ENCODE measurements at places on chromosomes 7 and 10. TPM values are rescaled to one million over a fixed set of nuclear protein-coding genes. Genes with fewer than 3 reads are reported as not detected.
A peak's percentile ranks its signal among the peaks of the same experiment; 100 is the strongest.

GRCh38 chr7:22589641-22590201 is 89.7 kb upstream of the STEAP1B start:
- no peak for DNase-seq

The BTBD16 gene
- not detected for total RNA-seq

GRCh38 chr10:28457110-28457509 is 75.8 kb upstream of the WAC start:
- no peak for DNase-seq

DNA sequence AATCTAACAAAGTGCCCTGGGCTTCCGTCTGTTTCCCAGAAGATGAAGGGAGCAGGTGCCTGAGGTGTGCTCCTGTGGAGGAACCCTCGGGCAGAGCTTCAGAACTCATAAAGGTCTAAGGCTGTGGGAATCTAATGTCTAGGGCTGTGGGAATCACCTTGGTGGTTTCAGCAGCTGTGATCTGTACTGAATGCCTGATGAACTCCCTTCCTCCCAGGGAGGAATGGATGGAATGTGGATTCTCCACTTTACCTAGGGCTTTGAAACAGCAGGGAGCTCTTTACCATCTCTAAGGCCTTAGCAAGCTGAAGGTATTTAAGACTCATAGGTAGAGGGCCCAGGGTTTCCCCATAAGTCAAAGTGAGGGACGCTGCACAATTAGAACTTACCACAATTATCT is 36.0 kb upstream of the SEMA3E start:
- DNase-seq: no peak

The SFTPA1 gene
- not detected for total RNA-seq

The CPED1 gene
- total RNA-seq: 4.3 TPM

DNA sequence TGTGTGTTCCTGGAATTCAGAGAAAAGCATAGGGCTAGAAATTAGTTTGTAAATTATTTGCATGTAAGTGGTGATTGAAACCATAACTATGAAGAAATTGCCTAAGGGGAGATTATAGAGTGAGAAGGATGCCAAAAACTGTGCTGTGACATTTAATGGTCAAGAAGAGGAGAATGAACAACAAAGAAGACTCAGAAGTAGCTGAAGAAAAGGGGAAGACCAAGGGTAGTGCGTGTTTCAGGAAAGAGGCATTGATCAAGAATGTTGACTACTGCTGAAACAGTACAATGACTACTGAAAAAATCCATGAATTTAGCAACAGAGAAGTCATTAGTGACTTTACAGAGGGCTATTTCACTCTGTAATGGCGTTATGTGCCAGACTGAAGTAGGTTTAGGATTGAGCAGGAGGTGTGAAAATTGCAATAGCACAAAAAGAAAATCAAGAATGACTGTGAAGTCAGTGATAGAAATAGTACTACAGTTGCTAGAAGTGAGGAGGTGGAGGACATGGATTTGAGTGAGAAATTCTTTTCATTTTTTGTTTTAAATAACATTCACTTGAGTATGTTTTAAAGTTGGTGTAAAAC is 28.9 kb upstream of the SAMD9L start:
- DNase-seq: no peak

The CACNA2D1 gene
- total RNA-seq: 4.5 TPM

DNA sequence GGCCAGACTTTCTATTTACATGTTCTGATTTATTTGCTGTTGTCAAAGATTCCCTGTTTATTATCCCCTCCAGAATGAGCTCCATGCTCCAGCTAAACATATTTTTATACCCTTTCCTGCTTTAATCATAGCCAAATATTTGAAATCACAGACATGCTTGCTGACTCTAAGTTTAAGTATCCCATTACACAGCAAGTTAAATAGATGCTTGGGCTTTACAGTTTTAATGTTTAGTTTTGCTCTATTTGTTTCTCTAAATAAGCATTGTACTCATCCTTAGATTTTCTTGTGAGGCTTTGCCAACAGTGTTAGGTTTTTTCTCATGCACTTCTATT is 196.8 kb downstream of the TAX1BP1 start:
- DNase-seq: no peak

The DNAH11 gene
- total RNA-seq: 0.63 TPM

DNA sequence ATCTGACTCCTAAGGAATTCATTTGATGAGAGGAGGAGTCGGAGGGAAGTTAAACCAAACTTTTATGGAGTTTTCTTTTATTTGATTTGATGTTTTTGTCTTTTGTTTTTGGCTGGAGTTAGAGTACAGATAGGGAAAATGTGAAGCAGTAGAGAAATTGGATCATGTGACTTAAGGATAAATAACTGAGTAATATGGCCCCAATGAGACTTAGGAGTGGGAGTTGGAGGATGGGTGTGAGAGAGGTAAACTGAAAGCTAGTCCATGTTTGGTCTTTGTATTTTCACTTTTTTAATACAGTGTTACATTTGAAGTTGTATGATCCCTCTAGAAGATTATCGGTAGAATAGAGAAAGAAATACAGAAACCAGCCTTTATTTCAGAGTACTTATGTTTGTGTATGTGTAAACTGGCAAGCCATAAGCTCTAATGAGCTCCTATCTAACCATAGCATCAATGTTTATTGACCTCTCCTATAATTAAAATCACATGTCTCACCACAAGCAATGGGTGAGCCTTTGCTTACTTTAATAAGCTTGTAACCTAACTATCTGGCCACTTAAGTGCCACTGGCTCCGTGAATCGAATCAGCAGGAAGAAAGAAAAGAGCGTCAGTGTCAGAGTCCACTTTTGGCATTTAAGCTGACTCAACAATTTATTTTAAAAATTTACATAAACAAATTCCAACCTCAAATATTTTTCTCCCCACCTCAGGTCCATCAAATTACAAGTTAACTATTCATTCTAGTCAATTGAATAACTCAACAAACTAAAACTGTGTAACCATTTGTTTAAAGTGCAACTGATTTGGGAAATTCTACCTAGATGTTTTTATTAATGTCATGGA is 113.8 kb downstream of the EPDR1 start:
- no peak for DNase-seq

DNA sequence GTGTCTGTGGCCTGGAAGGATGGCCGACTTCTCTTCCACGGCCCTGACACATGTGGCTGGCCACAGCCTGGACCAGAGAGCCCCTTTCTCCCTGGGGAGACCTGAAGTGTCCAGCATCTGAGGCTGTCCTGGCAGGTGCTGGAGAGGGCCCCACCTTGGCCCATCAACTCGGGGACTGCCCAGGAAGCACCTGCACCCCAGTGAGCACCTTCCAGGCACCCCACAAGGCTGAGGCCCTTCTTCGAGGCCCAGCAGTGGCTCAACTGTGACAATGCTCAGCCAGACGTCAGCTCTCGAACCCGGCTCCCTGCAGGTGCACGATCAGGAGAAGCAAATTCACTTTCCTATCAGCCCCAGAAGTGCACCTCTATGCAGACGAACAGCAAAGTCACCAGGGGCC is 24.3 kb downstream of the RGS10 start:
- no peak for DNase-seq

DNA sequence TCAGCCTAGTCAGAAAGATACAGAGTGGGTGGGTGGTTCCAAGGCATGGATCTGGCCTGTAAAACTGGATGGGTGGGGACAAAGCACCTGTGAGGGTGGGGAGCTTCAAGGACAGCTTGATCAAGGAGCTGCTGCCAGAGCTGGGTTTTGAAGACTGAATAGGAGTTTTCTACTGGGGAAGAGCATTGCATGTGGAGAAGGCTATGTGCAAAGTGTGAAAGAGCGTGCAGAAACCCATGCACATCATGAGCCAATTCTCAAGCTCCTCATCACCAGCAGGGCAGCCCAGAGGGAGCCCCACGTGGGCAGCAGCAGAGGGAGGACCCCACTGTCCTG is 58.6 kb downstream of the PDGFA start:
- no peak for DNase-seq

DNA sequence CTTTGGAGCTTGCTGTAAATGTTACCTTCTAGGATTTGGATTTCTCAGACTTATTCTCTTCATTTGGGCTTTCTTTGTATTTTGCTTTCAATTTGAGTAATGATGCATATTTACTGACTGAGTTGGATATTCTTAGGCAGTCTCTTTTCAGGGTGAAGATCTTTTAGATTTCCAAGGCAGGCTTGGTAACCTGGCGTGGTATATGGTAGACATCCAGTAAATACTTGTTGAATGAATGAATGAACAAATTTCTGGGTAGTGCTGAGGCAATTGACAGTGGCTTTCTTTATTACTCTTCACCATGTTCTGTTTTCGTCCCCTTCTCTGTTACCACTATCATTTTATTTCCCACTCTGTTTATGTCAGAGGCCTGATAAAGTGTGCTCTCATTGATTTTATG is 27.1 kb downstream of the BBS9 start:
- no peak for DNase-seq

The IGF2BP3 gene
- total RNA-seq: 117 TPM

GRCh38 chr10:76555067-76555670 is 1082.4 kb downstream of the KCNMA1 start:
- DNase-seq: no peak

DNA sequence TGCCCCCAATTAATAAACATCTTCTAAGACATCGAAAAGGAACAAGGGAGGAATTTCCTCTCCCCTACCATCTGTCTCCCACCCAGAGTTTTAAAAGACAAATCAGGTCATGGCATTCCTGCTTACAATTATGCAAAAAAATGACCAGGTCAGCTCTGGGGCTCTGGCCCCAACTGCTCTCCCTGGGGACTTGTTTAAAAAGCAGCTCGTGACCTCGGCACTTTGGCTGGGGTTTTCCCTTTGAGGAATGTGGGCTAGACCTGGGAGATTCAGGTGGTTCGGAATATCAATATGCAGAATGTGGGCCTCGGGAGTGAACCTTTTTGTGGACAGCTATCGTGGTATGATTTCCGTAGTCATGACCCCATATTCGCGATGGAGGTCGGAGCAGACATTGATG is 648 bp upstream of the RADIL start:
- no peak for DNase-seq

The GPRIN2 gene
- 1.4 TPM for total RNA-seq

- DNase-seq: no peak
These were observed 101.1 kb downstream of the PLXNA4 start for GRCh38 chr7:132475037-132475668.

GRCh38 chr7:155215576-155216325 is 81.9 kb upstream of the INSIG1 start:
- no peak for DNase-seq

The PIP gene
- not detected for total RNA-seq

DNA sequence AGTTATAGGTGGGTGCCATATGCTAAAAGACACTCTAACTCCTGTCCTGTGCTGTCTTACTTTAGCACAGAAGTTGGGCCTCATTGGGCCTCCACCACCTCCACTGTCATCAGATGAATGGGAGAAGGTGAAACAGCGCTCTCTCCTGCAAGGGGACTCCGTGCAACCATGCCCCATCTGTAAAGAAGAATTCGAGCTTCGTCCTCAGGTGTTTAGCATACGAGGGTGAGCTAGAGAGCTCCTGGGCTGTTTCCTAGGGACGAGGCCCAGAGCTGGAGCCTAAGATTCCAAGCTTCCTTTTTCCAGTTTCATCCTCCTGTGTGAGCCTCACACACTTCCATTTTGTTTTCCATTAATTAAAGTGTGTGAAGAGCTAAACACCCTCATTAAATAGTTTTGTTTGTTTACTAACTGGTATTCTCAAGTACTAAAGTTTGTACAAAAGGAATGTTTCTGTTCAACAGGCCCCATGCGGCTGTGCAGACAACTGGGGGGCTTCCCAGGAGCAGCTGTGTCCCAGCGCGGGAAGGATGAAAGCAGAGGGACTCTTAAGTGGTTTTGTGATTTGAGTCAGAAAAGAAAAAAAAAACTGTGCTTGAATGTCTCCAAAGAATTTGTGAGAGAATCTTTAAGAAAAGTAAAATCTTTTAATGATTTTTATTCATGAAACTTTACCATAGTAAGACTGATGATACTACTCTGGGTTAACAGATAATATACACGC is 14.1 kb downstream of the RNF32 start:
- no peak for DNase-seq

The NUTM2B gene
- total RNA-seq: 1.8 TPM

- no peak for DNase-seq
These were observed 18.5 kb upstream of the MRC1 start for GRCh38 chr10:17790651-17791050.

The SUN3 gene
- not detected for total RNA-seq

GRCh38 chr7:424301-424935 is 95.2 kb downstream of the PDGFA start:
- no peak for DNase-seq

DNA sequence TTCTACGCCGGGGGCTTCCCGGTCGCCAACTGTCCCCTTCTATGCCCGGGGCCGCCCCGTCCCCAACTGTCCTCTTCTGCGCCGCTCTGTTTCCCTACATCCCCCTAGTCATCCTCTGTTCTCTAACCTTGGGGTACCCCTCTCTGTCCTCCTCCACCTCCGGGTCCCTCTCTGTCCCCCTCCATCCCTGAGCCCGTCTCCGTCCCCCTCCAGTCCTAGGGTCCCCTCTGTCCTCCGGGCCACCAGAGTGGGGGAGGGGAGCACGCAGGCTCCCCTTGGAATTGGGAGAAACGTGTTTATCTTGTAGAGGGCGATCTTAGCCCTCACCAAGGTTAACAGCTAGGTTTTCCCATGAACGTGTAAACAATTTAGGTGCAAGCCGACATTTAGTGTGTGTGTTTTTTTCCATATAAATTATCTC is 852 bp upstream of the KLF6 start:
- peak; percentile 14 for DNase-seq

DNA sequence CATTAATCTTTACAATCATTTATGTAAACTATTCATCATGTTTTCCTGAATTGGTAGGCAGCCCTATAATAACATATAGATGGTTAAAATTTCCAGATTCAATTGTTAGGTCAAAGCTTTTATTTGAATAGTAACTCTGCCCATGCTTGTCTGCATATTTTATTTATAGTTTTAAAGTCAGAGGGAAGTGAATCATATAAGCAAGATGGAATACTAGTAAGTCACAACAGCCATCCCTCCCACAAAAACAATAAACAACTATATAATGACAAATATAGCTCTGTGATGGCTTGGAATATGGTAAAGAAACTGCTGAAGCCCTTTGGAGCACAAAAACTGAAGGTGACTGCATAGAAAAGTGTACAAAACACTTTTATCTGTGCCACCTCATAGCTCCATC is 156.3 kb upstream of the TMEM106B start:
- DNase-seq: no peak

The CRYGN gene
- 0.32 TPM for total RNA-seq

GRCh38 chr10:58431903-58432302 is 46.7 kb downstream of the TFAM start:
- no peak for DNase-seq

GRCh38 chr7:44275146-44275545 is 50.2 kb downstream of the CAMK2B start:
- no peak for DNase-seq

DNA sequence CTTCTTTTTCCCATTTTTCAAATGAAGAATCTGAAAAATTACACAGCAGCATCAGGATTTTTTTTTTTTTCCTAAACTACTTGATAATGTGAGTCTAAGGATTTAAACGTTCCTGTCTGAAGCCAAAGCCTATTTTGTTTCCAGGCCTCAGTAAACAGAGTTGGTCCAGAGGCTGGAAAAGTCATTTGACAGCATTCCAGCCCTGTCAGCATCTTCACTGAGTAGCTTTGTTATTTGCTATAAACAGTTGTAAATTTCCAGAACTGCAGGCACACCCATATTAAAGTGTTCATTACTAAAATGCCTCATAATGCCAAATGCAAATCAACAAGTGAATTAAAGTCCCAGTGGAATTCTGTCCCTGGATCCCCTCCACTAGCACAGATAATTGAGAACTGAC is 35.5 kb upstream of the KMT2E start:
- no peak for DNase-seq
